ENCODE measurements at places on chromosomes 2 and 18. TPM values are rescaled to one million over a fixed set of nuclear protein-coding genes. Genes with fewer than 3 reads are reported as not detected.

The ZNF512 gene
- 19.0 TPM for total RNA-seq

The SERPINB3 gene
- 0.11 TPM for total RNA-seq

The LHCGR gene
- total RNA-seq = not detected

The ASPRV1 gene
- 0.17 TPM for total RNA-seq

The LTBP1 gene
- total RNA-seq = 29.1 TPM

The TRAPPC8 gene
- total RNA-seq = 12.1 TPM

The SNED1 gene
- total RNA-seq = 0.43 TPM

The RNF138 gene
- total RNA-seq = 11.6 TPM

The HOXD13 gene
- 0.24 TPM for total RNA-seq

The HOXD11 gene
- total RNA-seq = 8.2 TPM

The TSPYL6 gene
- total RNA-seq = not detected
